NCI-H446 treated with DMSO at 0.1 percent for 48 hours (cell line): ENCODE measurements at places on chromosomes 3 and 15.

GRCh38 chr3:43249405-43249804, 36.9 kb upstream of the SNRK start:
- DNase-seq = no peak

DNA sequence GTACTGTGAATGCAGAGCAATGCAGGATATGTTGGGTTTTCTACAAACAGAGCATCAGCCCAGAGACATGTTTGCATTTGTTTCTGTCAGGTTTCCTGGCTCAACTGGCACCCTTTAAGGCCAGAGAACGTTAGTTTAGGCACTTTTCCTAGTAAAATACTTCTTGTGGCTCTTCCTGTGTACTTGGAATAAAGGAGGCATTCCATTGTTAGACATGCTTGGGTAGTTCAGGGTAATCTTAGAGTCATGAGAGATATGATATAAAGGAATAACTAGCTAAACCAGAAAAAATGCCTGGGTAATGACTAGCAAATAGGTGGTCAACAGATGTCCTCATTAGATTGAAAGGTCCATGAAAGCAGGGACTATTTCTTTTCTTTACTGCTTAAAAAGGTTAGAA, 60.4 kb upstream of the RBM5 start:
- no peak for DNase-seq

- no peak for DNase-seq
Measured at GRCh38 chr15:31307270-31308184, 19.1 kb upstream of the KLF13 start.

DNA sequence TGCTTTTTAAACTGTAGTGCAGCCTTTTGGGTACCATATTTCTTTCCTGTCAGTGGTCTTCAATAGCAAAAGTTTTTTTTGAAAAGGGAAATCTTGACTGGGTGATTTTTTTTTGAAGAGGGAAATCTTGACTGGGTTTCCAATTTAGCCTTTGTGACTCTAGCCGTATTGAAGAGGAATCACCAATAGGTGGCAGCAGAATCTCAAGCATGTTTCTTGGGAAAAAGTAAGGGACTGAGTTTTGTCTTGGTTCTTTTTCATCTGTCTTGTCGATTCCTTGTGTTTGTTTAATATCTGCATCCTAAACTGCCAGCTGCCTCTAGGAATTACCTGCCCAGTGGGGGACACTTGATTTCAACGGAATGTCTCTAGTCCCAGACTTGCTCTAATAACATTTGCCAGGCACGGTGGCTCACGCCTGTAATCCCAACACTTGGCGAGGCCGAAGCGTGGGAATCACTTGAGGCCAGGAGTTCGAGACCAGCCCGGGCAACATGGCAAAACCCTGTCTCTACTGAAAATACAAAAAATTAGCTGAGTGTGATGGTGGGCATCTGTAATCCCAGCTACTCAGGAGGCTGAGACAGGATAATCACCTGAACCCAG, 89.2 kb downstream of the RBPMS2 start:
- no peak for DNase-seq

DNA sequence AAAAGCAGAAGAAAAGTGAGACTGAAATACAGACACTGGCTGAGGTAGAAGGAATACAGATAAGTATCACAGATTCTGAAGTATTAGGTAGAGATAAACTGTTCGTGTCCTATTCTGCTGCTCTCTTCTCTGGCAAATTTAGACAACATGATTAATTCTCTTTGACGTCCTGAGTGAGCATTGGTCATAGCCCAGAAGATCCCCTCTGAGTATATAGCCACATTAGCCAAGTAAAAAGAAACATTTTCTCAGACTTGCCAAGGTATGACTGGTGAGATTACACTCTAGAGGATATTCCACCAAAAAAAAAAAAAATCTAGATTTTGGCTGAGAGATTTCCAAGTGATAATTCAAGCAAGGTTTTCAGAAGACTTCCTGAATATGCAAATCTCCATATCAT, 111.4 kb upstream of the ALCAM start:
- peak; percentile 6 for DNase-seq

- no peak for DNase-seq
Measured at GRCh38 chr15:73986776-73987056, 5.4 kb downstream of the STOML1 start.

DNA sequence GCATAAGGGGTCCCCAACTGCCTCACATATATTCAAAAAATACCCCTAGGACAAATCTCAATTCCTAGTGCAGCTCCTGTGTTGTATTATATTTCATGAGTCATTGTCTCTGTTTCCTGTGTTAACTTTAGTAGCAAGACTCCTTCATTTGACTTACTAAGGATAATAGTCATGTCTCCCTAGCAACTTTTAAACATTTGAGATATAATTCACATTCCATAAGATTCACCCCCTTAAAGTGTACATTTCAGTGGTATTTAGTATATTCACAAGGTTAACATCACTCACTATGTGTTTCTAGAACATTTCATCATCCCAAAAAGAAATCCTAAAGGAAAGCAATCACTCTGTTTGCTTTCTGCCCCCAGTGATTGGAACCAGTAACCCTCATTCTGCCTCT, 121.3 kb upstream of the WNT7A start:
- DNase-seq = no peak

DNA sequence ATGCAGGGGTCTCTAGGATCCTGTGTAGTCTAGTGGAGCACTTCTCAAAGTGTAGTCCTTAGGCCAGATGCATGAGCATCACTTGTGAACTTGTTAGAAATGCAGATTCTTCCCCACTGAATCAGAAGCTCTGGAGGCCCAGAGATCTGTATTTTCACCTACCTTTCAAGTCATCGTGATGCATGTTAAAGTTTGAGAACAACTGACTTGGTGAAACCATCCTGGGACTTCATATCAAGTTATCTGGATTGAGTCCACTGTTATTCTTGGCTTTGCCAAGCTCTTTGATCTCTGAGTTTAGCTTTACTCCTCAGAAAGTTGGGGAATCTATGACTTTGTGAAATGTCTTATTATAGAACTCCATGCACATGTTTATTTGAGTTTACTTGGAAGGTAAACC, 78.5 kb downstream of the ARNT2 start:
- no peak for DNase-seq

DNA sequence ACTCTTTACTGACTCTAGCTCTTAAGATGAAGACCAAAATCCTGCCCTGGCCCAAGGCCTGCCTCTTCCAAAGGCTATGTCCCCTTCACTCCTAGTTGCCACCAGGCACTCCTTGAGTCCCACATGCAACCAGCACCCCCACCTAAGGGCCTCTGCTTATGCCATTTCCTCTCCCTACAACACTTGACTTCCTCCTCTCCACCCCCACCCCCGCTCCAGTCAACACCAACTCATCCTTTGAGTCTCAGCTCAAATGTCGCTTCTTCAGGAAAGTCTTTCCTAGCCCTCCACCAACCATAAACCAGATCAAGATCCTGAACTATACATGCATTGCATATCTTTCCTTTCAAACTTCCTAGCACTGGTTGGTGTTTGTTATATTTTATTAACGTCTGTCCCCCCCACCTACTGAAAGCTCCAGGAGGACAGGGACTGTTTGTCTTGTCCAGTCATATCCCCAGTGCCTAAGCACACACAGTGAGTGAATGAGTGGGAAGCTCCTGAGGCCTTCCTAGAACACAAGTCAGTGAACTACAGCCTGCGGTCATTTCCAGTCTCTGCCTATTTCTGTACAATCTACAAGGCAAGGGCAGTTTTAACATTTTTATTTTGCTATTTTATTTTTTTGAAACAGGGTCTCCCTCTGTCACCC, 7.3 kb downstream of the TBC1D2B start:
- no peak for DNase-seq

GRCh38 chr3:126300761-126301481, 56.3 kb downstream of the KLF15 start:
- no peak for DNase-seq

DNA sequence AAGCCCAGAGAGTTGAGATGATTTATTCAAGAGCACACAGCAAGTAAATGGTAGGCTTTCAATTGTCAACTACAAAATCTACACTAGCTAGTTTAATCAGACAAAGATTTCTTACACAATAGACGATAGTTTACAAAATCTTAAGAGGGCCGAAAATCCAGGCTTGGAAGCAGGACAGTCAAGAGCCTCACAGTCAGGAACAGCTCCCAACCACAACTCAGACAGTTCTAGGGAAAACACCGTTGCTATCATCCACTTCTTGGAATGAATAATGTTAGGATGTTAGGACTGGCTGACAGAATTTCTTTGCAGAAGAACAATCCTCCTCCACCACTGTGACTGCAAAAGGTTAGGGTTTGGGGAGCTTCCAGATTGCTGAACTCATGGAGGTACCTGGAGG, 290.8 kb upstream of the ZPLD1 start:
- no peak for DNase-seq

DNA sequence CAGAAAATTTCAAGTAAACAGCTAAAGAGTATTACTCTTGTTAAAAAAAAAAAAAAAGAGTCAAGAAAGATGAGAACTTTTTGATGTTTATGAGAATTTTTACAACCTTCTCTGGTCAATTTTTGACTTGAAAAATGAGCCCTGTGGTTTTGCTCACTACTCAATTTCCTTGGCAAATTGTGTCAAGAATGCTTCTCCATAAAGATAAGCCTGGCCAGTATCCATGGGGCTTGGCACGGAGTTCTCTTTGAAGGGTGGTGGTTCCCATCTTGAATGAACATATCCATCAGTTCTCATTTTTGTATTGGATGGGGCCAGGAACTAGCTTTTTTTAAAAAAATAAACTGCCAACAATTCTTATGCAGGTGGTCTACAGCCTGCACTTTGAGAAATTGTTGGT, 179.9 kb downstream of the RYR3 start:
- DNase-seq = no peak

DNA sequence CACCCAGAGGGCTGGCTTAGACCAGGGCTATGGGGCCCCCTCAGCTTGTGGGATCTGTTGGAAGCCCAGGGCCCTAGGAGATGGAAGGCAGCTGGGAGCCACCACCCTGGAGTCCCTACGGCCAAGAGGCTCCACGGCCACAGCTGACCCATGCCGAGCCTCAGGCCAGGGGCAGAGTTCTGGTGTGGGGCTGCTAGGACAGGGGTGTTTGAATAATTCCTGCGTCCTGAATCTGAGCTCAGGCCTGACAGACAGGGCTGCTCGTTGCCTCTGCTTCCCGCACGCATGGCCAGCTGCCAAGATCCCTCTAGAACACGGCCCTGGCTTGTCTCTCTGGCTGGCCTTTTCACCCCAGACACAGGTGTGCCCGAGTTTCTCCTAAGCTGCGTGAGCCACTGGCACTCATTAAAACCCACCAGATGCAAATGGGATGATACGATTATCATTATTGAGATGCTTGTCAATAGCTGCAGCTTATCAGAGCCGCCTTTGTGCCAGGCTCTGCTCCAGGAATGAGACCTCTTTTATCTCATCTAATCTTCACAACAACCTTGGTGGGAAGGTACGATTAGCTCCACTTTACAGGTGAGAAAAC, 70.2 kb downstream of the EFCAB12 start:
- DNase-seq = no peak

DNA sequence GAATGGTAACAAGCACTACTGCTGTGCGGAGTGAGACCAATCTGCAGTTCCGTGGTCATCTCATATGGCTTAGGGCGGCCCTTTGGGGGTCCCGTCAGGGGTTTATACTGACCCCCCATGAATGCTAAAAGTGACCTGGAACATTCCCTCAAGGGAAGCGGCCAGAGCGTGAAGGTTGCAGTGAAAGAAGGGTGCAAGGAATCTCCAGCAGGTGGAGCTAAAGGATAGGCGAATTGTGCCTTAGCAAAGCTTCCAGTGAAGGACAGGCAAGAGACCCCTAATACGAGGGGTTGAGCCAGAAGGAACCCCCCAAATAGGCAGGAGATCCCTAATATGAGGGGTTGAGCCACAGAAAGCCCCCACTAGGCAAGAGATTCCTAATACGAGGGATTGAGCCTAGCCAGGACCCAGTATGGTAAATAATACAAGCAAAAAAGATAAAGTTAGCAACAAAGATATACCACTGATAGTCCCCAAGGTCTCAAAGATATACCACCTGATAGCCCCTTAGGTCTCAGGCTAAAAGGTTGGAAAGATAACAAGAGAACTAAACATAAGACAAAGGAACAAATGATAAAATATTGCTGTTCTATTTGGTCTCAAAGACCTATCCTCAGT, 32.8 kb downstream of the ZNF589 start:
- peak; percentile 1 for DNase-seq

DNA sequence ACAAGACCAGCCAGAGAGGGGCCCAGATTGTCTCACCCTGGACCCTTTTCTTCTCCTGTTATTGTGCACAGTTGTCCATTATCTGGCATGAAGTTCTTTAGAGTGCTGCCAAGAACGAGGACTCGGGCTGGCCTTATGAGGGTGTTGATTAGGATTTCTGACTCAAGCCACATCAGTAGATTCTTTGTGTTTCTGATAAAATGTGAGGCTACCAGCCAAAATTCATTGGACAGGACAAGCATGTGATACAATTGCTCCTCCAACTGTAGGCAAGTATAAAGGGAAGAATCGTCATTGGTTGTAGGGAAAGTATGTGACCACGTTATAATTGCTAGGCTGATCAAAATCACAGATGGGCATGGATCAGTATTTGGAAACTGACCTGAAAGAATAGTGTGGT, 99.2 kb upstream of the TMC3 start:
- DNase-seq = no peak

DNA sequence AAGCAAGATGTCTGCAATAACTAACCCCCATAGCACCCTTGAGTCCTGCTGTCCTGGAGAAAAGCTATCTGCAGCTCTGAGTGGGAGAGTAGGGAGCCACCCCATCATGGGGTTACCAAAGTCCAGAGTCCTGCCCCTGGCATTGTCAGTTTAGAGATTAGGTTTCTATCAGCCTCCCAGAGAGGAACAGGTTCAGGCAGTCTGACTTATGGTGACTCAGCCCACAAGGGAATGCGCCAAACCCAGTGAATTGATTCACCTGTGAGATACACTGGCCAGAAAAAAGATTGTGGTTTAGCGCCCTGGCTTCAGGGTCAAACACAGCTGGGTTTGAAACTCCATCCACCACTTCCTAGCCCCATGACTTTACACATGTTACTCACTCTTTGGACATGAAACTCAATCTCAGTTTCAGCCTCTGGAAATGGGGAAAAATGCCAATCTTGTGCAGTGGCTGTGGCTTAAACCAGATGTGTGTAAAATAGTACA, 263.6 kb upstream of the HES1 start:
- no peak for DNase-seq

DNA sequence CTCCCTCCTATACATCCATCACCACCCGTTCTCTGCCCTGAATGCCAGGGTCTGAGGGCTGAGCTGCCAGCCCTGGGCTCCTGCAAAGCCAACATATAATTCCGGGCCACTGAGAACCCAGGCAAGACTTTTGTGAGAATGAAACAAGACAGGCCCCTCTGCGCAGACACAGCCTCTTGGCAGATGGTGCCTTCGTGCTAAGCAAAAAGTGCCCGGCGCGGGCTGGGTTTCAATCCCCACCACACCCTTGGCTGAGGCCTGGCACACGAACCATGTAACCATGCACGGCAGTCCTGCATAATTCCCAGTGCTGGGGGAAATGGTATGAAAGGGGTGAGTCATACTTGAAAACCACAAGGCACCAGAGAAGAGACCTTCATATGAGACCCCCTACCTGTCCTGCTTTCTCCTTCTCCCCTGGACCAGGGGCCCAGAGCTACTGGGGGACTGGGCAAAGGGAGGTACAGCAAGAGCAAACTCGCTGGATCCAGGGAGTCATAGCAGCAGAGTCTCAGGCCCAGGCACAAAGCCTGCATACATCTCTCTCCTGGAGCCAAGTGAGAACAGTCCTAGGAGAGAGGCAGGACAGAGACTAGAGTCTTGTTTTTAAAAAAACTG, 26.1 kb upstream of the LOXL1 start:
- peak; percentile 41 for DNase-seq

GRCh38 chr3:30644615-30645014, 38.2 kb downstream of the TGFBR2 start:
- no peak for DNase-seq
